ENCODE measurements at places on chromosomes 11 and 22.
A peak's percentile ranks its signal among the peaks of the same experiment; 100 is the strongest.

DNA sequence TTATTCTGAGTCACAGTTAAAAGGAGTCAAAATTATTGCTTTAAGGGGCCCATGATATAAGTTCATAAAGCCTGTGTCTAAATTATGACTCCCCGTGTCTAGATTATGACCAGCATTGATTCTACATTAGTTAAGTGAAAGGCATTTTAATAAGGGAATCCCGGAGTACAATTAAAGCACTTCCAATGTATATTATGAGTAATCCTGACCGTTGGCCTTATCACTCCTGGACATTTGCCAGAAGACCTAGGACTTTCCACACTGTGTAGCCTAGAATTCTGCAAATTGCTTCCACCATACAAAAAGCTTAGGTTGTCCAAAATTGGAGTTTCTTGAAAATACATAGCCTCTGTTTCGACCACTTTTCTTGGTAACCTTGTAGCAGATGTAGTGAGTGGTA is 1292.6 kb downstream of the LRRC4C start:
- DNase-seq = no peak

DNA sequence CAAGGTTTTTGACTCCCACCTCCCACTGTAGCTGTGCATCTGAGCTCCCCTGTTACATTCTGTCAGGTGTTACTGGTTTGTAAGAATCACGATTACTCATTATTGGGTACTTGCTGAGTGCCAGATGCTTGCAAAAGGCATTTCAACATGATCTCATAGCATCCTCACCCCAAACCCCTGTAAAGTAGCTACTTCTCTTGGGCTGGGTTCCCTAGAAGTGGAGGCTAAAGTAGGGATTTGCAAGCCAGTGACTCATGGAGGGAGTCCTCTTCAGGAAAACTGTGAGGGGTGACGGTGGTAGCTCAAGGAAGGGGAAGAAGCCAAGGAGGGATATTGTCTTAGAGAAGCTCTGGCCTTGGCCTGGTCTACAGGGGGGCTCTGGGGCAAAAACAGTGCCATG is 78.6 kb downstream of the TIMP3 start:
- DNase-seq = no peak

- DNase-seq = no peak
Observed at GRCh38 chr11:64259533-64260067, 8.3 kb downstream of the PLCB3 start.

DNA sequence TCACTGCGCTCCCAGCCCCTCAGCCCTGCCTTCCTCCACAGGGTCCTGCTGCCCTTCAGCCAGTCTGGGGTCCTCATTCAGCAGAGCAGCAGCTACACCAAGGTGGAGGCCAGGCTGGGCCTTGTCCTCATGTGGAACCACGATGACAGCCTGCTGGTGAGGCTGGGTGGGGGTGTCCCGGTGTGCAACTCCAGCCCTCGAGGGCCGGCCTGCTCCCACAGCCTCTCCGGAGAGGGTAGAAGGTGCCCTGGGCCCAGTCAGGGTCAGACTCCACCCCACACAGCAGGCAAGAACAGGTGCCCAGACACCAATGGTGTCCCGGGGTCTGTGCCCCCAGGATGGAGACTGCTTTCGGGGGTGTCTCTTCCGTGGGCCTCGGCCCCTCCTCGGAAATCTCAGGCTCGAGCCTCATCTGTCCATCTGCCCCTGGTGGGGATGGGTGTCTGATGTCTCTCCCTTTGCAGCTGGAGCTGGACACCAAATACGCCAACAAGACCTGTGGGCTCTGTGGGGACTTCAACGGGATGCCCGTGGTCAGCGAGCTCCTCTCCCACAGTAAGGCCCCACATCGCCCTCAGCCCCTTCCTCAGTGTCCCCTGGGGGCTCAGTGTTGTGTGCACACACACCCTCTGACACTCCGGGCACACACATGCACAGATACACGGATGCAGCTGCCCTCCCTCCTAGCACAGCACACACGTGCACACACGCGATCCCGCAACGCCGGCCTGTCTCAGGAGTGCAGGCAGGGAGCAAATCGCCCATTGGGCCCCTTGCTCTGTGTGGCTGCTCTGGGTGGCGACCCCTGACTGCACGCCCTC is 4.9 kb downstream of the MUC5AC start:
- no peak for DNase-seq

DNA sequence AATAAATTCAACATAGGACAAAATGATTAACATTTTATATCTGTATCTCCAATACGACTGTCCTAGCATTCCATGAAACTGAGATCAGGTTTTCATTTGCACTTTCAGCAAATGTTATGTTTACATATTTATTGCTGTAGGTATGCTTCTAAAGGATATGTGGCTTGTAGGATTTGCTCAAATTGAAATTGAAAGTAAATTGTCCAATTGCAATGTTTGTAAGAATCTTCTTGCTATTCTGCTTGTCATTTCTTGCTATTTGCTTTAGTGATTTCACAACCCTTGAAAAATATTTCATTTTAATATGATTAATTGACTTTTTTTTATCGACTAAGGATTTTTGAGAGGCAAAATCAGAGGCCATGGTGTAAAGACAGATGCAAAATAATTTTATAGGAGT is 904.2 kb upstream of the RAG2 start:
- DNase-seq = no peak

- no peak for DNase-seq
Observed at GRCh38 chr11:47669856-47670255, 27.5 kb upstream of the MTCH2 start.

DNA sequence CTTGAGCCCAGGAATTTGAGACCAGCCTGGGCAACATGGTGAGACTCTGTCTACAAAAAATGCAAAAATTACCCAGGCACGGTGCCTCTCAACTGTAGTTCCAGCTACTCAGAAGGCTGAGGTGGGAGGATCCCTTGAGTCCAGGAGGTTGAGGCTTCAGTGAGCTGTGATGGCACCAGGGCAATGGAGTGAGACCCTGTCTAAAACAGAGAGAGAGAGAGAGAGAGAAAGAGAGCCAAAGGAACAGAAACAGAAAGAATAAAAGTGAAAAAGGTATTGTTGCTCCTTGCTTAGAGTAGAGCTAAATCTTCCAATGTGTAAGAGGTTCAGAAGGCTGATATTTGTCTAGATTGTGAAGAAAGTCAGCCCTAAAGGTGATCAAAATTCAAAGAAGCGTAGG is 8.9 kb upstream of the ETS1 start:
- no peak for DNase-seq

DNA sequence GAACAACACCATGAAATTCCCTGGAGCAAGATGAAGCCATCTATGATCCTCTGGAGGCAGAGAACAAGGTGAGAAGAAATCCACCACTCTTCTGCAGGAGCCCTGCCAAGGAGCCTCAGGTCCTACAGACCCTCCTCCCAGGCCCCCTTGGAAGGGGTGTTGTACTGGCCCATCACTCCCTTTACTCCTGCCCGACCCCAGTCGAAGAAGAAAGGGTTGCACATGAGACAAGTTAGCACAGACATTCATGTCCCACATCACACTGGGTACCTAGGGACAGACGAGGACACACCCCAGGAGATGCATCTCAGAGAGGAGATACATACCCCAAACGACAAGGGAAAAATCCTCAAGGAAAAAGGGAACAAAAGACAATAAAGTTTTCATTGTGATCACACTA is 82.8 kb upstream of the NARS2 start:
- DNase-seq = no peak

GRCh38 chr11:70716216-70716615 is 317.9 kb downstream of the CTTN start:
- DNase-seq = no peak

GRCh38 chr11:94450048-94450447 is 43.6 kb downstream of the MRE11 start:
- no peak for DNase-seq

GRCh38 chr11:123434911-123435310 is 4.8 kb downstream of the GRAMD1B start:
- no peak for DNase-seq

GRCh38 chr22:47692811-47693210 is 930.4 kb downstream of the TBC1D22A start:
- no peak for DNase-seq

DNA sequence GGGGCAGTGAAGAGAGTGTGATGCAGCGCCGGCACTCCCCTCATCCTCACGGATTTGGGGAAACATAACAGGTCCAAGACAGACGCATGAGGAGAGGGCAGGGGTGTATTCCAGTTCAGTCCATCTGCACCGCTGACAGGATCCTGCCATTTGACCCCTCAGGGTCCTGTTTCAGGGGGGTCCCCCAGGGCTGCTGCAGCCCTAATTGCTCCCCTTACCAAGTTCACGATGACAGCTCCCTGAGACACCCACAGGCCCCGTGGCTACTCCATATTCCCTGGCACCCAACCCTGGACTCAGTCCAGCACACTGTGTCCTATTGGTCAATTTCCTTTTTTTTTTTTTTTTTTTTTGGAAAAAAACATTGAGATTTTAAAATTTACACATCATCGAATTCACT is 41.5 kb downstream of the SHANK2 start:
- DNase-seq = no peak

GRCh38 chr11:133656082-133656635 is 123.9 kb upstream of the OPCML start:
- no peak for DNase-seq

- no peak for DNase-seq
Observed at GRCh38 chr22:48278620-48279460, 1516.4 kb downstream of the TBC1D22A start.

DNA sequence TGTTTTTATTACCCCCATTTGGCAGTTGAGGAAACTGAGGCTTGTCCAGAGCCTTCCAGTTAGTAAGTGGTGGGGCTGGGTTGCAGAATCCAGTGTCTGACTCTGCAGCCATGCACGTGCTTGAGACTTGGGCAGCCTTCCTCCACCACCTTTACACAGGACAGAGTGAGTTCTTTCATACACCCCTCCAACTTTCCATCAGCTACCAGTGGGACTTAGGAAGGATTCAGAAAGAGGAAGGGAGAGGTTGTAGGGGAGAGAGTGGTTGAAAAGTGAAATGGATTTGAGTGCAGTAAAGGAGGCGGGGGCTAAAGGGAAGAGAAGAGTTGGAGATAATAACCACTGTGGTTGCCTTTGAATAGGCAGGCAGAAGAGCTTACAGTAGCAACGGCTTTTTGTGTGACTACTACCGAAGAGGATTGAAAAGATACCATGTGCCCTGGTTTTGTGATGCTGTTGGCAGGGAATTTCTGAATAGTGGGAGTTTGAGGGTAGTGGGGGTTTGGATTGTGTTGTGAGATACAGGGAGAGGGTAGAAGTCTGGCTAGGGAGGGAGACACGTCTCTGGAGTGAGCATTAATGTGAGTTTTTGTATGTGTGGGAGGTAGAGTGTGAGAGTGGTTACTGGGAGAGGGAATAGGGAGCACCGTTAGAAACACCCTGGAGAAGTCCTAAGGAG is 1.7 kb downstream of the UVRAG start:
- DNase-seq = no peak

GRCh38 chr11:12206529-12206928 is 96.1 kb downstream of the MICAL2 start:
- no peak for DNase-seq

DNA sequence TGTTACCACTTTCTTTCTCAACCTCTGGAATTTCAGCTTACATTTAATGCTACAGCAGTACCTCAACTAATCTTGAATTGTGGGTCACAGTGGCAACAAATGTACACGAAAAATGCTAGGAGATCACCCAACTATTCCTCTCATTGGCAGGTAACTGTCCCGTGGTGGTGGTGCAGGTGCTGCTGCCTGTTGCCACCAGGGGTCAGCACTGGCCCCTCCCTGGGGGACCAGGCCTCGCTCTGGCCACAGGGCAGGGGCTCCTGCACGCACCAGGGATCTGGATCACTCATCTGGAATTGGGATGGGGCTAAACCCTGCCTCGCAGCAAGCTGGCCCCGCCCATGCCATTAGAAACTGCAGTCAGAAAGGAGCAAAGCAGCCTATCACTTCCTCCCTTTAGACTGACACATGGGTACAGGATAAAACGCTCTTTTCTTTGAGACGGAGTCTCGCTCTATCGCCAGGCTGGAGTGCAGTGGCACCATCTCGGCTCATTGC is 6.9 kb upstream of the POLDIP3 start:
- DNase-seq = peak; percentile 20

DNA sequence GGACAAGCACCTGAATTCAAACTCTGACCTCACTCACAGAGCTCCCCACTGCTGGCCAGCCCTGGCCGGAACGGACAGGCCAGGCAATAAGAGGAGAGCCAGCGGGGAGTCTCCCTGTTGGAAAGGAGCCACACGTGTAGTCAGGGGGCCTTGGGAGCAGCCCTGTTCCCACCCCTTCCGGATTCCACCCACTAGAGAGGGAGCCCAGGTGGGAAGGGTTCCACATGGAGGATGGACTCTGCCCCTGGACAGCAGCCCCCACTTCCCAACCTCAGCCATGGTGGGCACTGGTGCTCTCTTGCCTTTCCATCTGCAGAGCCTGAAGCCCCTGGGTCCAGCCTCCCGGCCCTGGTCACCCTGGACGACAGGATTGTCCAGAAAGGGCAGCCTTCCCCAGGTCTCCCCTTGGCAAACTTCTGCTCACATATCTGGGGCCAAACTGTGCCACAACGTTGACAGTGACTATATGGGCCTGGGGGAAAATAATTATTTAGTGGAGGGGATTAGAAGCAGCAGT is 7.5 kb upstream of the APOBEC3A start:
- DNase-seq = no peak

DNA sequence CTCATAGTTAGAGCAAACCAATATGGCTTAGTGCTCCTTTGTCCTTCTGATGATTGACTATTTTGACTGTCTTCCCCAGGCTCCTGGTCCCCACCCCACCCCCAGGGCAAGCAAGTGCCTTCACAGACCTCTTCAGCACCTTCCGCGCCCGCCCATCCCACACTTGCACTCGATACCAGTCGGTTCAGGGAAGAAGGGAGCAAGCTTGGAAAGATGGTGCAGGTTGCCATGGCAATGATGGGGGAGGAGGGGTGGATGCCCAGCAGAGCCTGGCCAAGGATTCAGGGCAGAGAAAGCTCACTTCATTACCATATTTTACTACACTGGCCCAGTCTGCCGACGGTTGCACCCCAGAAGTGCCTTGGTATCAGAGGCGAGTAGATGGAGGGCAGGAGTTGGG is 2.2 kb downstream of the TMEM132A start:
- no peak for DNase-seq

DNA sequence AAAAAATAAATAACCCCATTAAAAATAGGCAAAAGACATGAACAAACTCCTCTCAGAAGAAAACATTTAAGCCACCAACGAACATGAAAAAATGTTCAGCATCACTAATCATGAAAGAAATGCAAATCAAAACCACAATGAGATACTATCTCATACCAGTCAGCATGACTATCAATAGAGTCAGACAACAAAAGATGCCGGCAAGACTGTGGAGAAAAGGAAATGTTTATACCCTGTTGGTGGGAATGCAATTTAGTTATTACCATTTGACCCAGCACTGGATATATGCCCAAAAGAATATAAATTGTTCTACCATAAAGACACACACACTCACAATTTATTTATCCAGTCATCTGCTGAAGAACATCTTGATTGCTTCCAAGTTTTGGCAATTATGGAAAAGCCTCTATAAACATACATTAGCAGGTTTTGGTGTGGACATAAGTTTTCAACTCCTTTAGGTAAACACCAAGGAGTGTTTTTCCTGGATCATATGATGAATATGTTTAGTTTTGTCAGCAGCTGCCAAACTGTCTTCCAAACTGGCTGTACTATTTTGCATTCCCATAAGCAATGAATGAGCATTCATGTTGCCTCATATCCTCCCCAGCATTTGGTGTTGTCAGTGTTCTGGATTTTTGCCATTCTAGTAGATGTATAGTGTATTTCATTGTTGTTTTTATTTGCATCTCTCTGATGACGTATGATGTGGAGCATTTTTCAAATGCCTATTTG is 28.0 kb downstream of the OR8D1 start:
- no peak for DNase-seq

- DNase-seq = no peak
Observed at GRCh38 chr11:77557553-77557952, 32.2 kb upstream of the AQP11 start.

- no peak for DNase-seq
Observed at GRCh38 chr22:50305923-50306566, 1.4 kb downstream of the PLXNB2 start.
